ENCODE measurements at places on chromosomes 1 and 21.

- DNase-seq, result no peak
Measured at GRCh38 chr1:86948212-86948611, 33.8 kb downstream of the HS2ST1 start.

GRCh38 chr1:204041232-204041767 is 31.6 kb upstream of the SOX13 start:
- DNase-seq, result no peak

GRCh38 chr1:246302251-246302625 is 204.8 kb downstream of the SMYD3 start:
- DNase-seq, result no peak

GRCh38 chr1:192940658-192941057 is 118.5 kb downstream of the UCHL5 start:
- DNase-seq, result no peak

GRCh38 chr1:221192055-221192454 is 312.8 kb downstream of the HLX start:
- no peak for DNase-seq
